Activated CD4-positive, alpha-beta T cell treated with anti-CD3 and anti-CD28 coated beads for 4 hours (primary cell): ENCODE measurements at places on chromosomes 2 and 18.

DNA sequence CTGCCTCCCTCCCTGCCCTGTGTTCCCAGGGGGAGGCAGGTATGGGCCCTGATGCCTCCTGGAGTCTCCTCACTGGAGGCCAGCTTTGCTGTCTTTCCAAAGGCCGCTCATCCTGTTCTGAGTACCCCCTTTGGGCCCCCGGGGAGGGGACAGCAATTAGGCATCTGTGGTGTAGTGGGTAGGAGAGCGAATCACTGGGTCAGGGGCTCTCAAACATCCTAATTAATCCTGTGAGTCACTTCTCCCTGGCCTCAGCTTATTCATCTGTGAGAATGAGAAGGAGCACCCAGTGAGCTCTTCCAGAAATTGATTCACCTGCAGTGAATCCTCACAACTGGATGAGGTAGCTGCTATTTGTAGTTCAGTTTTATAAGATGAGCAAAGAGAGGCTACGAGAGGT lies 16.4 kb downstream of the TET3 start:
- DNase-seq = no peak

- no peak for DNase-seq
Measured at GRCh38 chr2:226916669-226917068, 80.8 kb downstream of the RHBDD1 start.

DNA sequence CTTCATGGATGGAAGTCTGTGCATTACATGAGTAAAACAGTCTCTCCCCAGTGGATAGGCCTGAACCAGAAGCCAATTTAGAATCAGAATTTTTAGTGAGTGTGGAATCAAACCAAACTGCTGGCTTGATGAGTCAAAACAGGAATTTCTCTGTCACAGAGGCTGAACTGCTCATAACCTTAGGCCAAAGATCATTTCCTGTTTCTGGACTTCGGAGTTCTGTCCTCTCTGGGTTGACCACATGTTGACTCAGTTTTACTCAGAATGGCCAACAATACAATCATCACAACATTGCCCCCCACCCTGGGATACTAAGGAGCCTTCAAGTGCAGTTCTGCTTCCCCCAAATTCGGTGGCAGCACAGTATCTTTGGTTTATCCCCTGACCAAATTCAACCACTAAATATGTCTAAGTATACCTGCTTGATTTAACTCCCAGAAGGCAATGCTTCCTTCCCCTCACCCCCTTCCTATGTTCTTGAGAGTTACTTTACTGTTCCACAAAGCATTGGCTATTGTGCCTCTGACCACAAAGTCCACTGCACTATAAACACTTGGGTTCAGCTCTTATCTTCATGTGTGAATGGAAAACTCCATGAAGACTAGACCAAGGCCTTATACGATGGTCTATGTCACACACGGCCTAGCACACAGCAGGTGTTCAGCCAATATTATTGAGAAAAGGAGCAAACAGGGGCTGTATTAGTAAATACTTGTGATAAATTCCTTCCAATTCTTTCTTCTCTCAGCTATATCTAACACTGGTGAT lies 67.8 kb downstream of the NXPH2 start:
- no peak for DNase-seq

DNA sequence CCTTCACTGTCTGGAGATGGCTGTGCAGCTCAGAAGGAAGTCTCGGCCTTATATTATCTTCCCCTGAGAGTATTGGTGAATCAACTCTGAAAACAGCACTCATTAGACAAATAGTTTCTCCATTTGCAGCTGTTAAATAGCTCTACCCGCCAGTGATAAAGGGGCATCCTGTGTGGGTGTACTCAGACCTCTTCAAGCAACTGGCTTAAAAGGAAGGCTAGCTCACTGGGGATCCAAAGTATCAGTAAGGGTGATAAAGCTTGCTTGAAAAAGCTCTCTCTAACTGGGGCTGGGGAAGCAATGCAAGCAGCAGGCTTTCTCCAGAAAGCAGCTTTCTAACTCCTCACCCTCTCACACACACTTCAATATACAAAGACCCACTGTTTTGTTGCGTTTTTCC lies 64.9 kb upstream of the PSMD14 start:
- DNase-seq = no peak

DNA sequence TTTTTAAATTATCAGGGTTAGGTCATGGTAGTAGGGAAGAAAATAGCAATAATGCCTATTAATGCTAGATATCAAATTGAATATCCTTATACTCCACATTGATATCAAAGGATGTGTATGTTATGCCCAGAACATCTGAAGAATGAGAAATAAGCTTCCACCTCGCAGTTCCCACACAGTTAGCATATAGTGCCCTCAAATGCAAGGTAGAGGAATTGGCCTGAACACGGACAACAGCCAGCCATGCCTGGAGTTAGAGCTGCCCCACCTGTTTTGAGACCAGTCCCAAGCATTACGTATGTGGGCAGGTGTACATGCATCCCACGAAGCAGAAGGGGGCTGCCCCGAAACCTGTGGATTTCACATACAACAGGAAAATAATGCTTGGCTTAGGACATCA lies 79.6 kb downstream of the SUMO1 start:
- no peak for DNase-seq

DNA sequence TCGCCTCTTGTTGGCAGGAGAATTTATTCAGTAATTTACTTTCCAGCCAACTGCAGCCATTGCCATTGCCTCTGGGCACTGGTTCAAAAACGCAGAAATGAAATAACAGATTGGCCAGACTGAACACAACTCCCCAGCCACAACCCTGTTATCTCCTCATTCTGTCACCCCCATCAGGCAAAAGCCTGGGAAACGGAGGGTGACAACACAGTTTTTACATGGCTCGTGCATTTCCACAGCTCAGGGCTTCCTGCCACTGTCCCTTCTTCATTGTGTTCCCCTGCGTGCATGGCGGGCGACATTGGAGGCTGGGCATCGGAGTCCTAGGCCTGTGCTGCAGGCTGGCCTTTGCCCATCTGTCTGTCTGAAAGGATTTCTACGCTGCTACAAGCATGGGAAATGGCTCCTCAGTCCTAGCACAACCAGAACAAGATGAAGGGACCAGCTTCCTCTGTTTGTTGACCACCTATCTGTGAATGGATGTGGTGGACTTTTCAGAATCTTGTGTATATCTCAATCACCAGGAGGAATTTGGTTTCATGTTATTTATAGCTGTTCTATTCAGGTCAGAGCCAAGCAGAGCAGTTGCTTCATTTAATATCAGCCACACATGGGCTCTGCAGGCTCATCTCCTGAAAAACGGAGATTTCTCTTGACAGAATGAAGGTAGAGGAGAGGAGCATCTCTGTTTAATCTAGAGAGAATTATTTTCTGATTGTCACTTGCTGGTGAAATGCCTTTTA lies 107.0 kb downstream of the MGAT5 start:
- DNase-seq = no peak

- no peak for DNase-seq
Measured at GRCh38 chr2:69499242-69499641, 62.0 kb upstream of the NFU1 start.

GRCh38 chr2:170887896-170888295 lies 41.2 kb upstream of the GORASP2 start:
- no peak for DNase-seq

- no peak for DNase-seq
Measured at GRCh38 chr18:14922965-14923565, 175.1 kb downstream of the ANKRD30B start.

DNA sequence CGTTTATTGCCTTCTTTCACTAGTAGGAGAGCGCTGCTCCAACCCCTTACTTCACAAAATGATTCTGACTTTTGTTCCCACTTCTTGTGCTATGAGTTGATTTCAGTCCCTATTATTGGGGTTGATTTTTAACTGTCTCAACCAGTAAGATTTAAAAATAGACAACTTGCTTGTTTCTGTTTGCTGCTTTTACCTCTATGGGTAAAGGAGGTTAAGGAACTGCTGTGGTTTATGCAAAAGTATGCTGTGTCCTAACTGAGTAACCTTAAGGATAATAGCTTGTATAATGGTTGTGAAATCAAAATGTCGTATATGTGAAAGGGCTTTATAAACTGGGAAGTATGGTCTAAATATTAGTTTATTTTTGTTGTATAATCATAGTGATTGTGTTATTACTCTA lies 22.6 kb downstream of the ALMS1 start:
- no peak for DNase-seq

DNA sequence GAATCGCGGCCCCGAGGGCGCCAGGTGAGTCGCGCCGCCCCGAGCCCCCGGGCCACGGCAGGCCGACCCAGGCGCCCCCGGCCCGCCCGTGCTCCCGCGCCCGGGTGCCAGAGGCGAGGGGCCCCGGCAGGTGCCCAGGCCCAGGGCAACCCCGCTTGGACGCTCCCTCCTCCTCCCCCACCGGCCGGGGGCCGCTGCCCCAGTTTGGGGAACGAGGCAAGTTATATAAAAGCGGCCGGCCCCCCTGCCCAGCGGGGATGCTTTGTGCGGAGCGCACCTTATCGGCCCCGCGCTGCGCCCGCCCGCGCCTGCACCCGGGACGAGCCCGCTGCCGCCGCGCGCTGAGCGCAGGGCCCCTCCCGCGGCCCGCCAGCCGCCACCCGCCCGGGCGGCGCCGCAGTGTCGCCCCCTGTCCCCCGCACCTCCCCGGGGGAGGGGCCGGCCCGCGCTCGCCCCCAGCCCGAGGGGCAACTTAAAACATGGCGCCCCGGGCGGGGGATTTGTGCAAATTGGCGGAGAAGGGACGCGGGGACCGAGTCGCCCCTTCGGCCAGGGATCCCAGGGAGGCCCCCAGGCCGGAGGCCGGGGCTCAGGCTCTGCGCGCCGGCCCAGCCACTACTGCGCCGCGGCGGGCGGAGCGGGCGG lies 639 bp downstream of the EPB41L3 start:
- no peak for DNase-seq

GRCh38 chr2:220076734-220077133 lies 449.3 kb downstream of the SLC4A3 start:
- DNase-seq = no peak

DNA sequence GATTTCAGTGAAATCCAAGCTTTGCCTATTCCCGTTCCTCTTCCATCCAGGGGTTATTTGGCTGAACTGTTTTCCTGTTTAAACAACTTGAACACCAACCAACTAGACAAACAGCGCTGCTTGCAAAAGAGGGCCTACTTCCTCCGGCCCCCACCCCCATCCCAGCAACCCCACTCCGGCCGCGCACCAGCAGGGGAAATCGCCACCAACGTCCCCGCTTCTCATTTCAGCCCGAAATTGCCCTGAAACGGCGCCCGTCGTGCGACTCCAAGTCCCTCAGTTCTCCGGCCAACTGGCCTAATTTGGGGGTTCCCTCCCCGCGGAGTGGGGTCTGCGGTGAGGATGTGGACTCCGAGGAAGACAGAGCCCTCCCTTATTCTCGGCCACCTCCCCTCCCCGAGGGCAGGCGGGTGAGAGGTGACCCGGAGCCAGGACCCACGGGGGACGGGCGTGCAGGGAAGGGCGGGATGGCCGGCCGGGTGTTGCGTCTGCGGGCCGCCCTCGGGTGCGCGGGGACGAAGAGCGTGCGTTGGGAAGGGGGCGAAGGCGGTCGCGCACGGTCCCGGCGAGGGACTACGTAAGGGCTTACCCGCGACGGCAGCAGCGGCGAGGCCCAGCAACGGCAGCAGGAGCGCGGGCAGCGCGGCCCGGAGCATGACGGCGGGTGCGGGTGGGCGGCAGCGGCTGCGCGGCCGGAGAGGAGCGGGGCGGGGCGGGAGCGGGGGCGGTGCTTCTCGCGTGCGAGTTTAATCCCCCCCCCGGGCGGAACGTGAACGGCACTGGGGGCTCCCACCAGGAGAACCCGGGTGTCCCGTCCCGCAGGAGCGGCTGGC lies at the start of gene CD302:
CD302 (minus strand) TSS at position 666 of the 833 bp plus-strand sequence; CDS start at position 656, 10 bp downstream.
- DNase-seq = peak; percentile 28

DNA sequence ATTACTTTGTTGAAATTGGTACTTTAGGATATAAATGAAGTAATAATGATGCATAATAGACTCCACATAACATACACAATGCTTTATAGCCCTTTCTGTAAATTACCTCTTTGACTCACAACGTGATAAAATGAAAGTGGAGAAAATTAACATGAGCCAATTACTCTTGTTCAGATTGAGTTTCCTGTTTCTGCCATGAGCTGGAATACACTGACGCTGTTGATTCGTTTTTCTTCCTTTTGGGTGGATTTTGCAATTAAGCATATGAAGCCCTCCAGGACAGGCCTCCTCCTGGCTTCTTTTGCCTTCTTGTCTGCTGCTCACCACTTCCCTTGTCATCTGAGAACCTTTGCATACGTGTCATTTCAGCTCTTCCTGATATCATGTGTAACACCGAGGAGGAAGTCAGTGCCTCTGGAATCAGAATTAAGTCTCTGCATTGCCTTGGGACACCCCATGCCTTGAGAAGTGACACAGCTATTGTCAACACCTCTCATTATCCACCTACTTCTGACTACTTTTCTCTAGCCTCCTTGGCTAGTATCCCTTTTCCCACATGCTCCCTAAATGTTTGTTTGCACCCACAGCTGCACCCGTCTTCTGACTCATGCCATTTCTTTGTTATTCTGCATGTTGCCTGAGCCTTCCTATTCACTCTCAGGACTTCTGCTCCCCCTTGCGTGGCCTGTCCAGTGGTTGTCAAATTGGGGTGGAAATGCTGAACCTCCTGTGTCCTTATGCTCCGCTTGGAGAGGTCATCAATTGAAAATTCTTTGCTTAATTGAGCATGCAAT lies 134.1 kb downstream of the FMNL2 start:
- DNase-seq = no peak

DNA sequence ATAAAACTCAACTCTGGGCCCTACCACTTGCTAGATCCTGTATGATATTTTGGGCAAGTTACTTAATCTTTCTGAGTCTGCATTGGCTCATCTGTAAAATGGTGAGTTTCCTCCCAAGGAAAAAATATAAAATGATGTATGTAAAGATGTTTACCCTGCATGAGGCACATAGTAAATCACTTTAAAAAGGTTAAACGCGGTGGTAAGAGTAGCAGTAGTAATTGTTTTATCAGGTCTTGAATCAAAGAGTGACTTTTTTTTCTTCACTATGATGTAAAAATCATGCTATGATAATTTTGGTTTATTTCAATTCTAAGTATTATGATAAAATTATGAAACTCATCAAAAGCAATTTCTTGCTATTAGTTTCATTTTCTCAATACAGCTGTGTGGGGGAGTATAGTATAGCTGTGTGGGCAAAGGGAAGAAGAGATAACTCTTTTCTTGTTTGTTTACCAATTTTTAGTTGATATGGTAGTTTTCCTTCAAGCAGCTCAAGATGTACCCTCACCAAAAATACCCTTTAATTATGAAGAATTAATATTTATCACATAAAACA lies 10.7 kb downstream of the ARHGAP15 start:
- DNase-seq = no peak
